Activated CD4-positive, alpha-beta memory T cell treated with anti-CD3 and anti-CD28 coated beads for 36 hours (primary cell): ENCODE measurements at places on chromosomes 7 and 10.

- DNase-seq, result no peak
Observed at GRCh38 chr10:42776681-42777080, 5.9 kb upstream of the BMS1 start.

DNA sequence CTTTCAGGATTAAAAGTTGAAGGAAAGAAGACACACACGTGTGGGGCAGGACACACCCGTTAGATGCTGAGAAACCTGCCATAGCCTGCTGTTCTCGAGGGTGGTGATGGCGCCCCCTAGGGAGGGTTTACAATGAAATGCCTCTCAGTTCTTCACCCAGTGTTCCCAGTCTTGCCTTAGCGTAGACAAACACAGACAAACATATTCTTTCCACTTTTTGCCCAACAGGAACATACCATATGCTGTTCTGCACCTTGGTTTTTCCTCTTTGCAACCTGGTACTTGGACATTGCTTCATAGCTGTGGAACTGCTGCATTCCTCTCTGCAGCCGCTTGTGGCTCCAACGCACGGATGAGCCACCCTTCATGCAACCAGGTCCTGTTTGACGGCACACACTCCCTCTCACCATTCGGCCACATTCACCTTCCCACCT is 23.3 kb upstream of the HSPA12A start:
- peak; percentile 58 for DNase-seq

GRCh38 chr10:12081879-12082557 is 13.3 kb downstream of the DHTKD1 start:
- no peak for DNase-seq

GRCh38 chr10:102222797-102223196 is 3.3 kb upstream of the ELOVL3 start:
- no peak for DNase-seq

- DNase-seq, result no peak
Observed at GRCh38 chr7:68434857-68435256, 1163.4 kb upstream of the AUTS2 start.

GRCh38 chr7:74023092-74023536 is 4.9 kb upstream of the ELN start:
- no peak for DNase-seq

DNA sequence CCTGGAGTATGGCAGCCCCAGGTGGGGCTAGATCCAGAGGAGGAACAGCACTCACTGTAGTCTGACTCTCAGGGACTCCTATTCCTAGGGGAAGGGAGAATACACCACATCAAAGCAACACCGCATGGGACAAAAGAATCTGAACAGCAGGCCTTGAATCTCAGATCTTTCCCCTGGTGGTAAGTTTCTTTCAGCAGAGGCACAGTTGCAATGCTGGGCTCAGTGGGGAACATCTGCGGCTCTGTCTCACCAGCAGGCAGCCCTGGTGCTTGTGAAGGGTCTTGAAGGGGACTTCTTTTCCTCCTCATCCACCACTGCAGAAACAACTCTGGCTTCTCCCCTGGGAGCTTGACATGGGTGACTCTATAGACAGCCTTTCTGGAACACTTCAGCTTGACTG is 111.2 kb upstream of the ARHGAP21 start:
- DNase-seq, result no peak

- no peak for DNase-seq
Observed at GRCh38 chr10:77319557-77319956, 318.1 kb downstream of the KCNMA1 start.

DNA sequence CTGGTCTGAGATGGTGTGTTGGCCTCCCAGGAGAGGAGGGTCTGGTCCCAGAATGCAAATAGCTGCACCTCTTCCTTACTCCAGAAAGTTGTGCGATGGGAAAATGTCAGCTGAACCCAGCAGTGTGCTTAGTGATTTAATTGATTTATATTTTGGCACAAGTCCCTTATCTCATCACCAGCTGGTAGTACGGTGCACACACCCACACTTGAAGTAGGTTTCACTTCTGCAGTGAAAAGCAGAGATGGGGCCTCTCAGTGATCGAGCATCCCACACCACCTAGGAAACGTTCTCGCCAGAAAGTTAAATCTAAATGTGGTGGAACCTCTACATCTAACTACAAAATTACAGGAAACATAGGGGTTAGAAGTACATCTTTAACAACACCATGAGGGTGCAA is 80.4 kb downstream of the UBE3C start:
- DNase-seq, result no peak

DNA sequence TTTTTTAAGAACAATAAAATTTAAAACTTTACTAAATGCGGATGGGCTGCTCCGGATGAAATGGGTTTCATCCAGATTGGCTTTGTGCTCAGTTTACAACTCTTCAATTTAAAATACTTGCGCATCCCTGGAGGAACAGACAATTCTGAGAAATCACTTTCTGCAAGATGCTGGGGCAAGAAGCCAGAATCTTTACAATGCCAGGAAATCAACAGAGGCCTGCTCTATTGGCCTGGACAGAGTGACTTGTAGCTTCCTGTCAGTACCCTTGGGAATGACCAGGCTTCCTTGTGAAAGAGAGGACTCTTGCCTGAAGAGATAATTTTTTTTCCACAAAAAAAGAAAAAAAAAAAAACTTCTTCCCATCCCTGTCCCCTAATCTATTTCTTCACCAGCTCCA is 3.9 kb upstream of the FAM13C start:
- no peak for DNase-seq

GRCh38 chr10:96269438-96270300 is 1.7 kb downstream of the BLNK start:
- no peak for DNase-seq

DNA sequence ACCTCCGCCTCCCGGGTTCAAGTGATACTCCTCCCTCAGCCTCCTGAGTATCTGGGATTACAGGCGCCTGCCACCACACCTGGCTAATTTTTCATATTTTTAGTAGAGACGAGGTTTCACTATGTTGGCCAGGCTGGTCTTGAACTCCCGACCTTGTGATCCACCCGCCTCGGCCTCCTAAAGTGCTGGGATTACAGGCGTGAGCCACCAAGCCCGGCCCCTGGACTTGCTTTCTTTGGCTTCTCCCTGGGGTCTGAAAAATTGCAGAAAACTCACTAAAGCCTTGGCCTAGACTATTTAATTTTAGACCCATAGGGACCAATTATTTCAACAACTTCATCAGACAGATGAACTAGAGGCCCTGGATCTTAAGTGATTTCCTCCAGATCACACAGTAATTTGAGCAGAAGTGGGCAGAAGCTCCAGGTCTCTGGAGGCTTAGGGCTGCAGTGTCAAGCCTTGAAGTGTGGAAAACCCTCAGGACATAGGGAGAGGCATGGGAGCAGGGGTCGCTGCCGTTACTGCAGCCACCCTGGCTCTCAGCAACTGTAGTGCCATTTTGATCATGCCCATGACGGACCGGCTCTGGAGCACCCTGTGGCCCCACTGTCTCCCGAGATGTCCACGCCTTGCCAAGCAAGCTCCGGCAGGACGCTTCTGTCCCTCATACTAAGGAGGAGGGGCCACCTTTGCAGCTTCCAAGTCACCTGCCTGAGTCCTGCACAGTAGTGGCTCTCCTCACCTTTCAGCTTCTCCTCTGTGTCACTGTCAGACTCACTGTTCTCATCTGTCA is 72.4 kb downstream of the DENND2A start:
- DNase-seq, result no peak

DNA sequence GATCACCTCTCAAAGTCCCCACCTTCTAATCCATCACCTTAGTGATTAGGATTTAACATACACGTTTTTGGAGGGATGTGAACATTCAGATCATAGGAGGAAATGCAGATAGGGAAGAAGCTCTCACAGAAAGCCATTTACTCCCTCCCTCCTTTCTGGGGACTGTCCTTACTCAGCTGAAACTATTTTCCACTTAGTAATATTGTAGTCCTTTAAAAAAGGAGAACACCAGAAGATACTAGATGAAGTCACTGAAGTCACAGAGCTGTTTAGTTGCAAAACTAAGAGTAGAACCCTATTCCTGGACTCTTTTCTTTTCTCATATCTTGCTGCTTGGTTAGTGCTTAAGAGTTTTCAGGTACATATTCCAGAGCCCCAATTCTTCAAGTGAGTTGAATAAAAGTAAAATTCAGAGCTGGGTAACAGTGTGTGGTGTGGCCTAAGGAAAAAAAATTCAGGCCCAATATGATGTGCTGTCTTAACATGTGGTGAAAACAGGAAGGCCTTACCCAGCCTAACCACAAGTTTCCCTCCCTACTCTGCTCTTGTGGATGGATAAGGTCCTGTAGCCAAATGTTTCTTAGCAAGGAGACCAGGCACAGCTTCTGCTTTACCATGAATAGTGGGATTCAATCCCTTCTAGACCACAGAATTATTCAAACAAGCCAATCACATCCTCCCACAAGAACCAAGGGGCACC is 135.7 kb downstream of the INHBA start:
- DNase-seq, result no peak

GRCh38 chr7:149016876-149017275 is 11.4 kb downstream of the PDIA4 start:
- no peak for DNase-seq

DNA sequence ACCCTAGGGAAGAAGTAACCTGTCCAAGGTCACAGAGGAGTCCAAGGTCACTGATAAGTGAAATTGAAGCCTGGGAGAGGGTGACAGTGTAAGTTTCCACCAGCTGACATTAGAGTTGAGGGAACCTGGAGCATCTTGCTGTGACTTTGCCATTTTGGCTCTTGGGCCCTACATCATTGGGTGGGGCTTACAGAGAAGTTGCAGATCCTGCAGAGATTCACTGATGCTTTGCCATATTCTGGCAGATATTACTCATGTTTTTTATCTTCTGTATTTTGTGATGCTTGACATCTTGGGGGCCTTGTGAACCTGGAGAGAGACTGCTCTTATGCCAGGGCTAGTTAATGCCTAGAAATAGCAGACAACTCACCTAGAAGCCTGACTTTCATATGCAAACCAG is 36.5 kb downstream of the SMKR1 start:
- no peak for DNase-seq

- no peak for DNase-seq
Observed at GRCh38 chr10:97503406-97503805, 4.7 kb downstream of the UBTD1 start.

DNA sequence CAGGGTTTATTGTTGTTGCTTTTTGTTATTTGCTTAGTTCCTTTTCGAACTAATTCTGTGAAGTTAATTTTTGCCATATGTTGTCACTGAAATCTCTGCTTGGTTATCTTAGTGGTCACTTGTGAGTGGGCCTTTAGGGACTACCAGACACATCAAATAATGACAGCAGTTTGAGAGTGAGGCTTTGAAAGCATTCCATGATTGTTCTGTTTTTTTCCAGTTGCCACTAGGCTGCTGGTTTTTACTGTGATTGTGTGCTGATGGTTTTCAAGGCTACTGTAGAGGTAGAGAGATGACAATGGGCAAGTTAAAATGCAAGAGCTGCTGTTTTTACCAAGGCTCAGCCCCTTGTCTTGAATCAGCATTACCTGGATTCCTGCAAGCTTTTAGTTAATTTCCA is 20.0 kb downstream of the SEPTIN7 start:
- no peak for DNase-seq

DNA sequence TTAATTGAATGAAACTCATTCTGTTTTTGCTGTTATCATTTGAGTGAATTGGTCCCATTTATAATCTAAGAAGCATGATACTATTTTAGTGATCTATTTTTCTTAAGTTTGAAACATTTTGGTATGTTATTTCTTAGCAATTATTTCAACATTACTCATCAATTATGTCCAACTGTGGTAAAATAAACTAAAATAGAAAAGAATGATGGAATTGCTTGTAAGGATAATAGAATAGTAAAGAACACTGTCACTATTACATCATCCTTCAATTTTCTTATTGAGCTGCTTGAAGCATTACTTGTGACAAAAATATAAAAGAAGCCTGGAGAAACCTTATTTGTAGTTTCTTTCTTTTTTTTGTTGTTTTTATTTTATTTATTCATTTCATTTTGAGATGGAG is 42.4 kb downstream of the ZNF487 start:
- DNase-seq, result no peak

DNA sequence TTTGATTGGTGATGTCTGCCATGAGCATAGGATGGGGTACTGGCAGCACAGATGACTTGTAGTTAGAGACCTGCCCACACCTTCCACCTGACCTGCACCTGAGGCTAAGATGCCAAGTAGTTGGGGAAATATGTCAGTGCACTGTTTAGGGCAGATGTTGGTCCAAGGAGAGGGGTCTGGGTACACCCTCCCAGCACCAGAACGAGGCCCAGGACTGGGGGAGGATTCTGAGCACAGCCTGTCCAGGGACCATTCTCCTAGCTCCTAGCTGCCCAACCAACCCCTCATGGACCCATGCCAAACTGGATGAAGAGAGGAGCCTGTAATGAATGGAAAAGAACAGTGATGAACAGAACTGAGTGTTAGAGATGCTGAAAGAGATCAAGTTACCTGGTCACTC is 28.0 kb downstream of the FRMPD2 start:
- DNase-seq, result no peak

DNA sequence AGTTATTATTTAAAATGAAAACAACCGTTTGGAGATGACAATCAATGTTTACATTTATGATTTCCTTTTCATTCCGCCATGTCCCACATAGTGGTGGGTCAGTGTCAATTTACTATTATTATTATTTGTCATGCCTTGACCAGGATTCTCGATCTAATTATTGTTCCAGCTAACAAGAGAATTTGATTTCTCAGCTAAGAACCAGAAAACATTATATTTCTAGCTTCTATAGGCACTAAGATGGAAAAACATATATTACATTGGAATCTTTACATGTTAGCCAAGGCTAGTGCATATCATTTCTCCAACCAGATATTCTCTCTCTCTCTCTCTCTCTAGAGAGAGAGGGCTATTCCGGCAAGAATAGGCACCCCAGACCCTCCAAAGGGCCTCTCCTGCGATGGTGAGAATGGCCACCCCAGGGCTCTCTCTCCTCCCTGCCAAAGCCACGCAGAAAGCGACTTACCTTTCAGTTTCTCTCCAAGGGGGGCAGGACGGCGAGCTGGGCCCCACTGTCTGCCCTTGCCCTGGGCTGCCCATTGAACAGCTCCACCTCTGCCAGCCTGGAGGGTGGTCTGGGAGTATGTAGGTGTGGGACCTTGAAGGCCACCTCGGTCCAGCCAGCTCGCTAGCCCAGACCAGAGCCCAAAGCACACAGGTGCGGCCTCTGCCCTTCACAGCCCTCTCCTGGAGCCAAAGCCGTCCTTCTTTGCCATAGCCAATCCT is 2.4 kb downstream of the HOXA3 start:
- DNase-seq, result no peak

DNA sequence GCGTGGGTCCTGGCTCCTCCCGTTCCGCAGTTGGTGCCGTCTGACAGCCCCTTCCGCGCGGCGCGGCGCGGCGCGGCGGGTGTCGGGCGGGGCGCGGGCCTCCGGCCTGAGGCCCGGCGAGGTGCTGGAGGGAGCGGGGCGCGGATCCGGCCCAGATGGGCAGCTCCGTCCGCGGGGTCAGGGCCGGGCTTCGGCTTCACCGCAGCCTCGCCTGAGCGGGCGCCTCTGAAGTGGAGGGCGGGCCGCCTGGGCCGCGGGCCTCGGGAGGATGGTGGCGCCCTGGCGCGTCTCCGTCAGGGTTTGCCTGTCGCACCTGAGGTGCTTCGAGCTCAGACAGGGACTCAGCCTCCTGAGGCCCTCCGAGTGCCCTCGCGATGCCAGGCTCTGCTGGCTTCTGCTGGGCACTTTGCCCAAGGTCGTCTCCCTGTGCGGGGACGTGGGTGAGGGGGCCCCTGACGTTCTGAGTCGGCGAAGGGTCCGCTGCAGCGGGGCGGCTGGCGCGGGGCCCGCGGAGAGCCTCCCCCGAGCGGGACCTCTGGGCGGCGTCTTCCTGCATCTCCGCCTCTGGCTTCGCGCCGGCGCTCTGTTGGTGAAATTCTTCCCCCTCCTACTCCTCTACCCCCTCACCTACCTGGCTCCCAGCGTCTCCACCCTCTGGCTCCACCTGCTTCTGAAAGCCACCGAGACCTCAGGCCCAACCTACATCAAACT is 473 bp downstream of the ADCK2 start:
- peak; percentile 67 for DNase-seq

GRCh38 chr7:29421010-29421956 is 142.4 kb upstream of the PRR15 start:
- DNase-seq, result no peak
